Stimulated activated CD4-positive, alpha-beta T cell treated with anti-CD3 and anti-CD28 coated beads, Interleukin-15, amount 100 ng/mL, for 48 hours (primary cell): ENCODE measurements at places on chromosomes 7 and 10.

DNA sequence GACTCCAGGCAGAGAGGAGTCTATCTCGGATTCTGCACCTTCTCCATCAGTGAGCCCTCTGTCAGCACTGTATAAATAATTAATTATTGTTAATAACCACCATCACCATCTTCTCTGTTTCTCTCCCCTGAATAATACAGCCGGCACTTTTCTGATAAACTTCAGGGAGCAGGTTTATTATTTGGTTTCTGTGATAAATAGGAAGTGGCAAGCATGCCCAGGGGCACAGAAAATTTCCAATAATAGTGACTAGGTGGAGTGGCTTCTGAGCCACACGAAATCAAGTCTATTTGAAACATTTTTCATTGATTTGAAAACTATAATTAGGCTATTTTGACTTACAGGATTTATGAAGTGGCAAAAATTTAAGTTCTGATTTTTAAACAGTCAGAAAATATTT, 186.8 kb upstream of the TMEM229A start:
- no peak for DNase-seq

GRCh38 chr10:104906112-104906511, 265.0 kb downstream of the SORCS3 start:
- DNase-seq = no peak

- DNase-seq = no peak
Observed at GRCh38 chr7:43902542-43903054, 3.8 kb downstream of the URGCP start.

GRCh38 chr7:2934984-2935740, 91.1 kb upstream of the GNA12 start:
- no peak for DNase-seq

GRCh38 chr7:98733036-98733435, 116.0 kb downstream of the NPTX2 start:
- DNase-seq = peak; percentile 38

- DNase-seq = no peak
Observed at GRCh38 chr10:71135236-71135635, 77.1 kb upstream of the UNC5B start.

DNA sequence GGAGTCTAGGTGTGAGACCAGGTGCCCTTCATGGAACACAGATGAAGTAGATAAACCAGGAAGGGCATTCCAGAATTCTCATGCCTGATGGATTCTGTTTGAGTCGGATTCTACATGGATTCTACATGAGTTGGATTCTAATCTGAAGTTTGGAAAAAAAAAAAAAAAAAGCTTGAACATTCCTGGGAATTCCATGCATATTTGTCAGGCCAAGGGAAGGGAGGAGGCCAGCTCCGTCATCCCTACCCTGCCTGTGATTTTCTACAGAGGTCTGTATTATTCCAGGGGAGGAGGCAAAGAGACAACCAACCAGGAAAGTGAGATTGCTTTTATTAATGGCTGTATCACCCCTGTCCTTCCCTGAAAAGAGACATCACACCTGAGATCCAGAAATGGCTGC, 27.8 kb upstream of the EBLN1 start:
- no peak for DNase-seq

- peak; percentile 57 for DNase-seq
Observed at GRCh38 chr10:2949948-2950354, 117.4 kb upstream of the PFKP start.

- no peak for DNase-seq
Observed at GRCh38 chr7:68258609-68259008, 1262.0 kb downstream of the TYW1 start.

DNA sequence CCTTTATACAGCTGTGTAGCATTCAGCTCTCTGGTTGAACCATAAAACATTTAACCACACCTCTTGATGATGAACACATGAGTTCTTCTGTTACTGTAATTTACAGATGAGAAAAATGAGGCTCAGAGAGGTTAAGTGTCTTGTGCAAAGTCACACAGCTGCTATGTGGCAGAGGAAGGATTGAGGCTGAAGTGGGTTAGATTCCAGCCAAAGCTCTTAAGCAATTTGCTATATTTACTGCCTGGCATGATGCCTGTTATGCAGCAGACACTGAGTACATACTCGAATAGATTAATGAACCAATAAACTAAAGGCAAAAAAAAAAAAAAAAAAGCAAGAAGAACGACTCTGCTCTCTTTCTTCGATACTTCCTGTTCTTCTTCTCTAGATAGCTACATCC, 35.7 kb downstream of the GFRA1 start:
- DNase-seq = no peak

- DNase-seq = no peak
Observed at GRCh38 chr7:106047184-106047583, 64.9 kb downstream of the SYPL1 start.

DNA sequence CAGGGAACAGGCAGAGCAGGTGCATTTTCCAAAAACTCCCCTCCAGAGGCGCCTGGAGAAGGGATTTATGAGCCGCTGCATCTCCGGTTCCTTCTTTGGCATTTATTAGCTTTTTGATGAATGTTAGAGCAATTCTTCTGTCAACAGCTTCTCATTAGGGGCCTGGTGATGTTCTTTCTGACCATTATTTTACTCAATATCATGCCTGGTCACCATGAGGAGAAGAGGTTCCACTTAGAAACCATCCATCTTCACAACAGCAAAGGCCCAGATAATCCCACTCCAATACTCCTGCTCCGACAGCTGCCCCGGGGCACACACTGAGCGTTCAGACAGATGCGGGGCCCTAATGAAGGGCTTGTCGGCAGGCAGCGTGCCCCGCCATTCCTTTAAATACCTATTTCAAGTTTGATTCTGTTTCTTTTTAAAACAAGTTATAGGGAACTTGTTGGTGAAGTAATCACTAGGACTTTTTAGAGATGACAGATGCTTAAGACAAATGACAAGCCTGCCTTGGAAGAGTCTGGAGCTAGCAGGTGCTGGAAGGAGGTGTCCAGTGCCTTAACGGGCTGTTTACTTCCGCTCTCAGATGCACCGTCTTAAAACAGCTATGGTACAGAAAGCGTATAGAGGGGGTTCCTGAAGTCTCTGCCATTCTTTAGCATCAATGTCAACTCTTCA, 31.7 kb downstream of the ECHDC3 start:
- DNase-seq = no peak

DNA sequence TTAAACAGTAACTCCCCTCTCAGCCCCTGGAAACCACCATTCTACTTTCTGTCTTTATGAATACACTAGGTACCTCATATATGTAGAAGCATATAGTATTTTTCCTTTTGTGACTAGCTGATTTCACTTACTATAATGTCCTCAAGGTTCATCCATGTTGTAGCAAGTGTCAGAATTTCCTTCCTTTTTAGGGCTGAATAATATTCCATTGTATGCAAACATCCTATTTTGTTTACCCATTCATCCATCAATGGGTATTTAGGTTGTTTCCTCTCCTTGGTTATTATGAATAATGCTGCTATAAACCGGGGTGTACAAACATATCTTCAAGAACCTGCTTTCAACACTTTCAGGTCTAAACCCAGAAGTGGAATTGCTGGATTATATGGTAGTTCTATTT, 125.3 kb downstream of the SGMS1 start:
- DNase-seq = no peak

GRCh38 chr7:134375206-134375605, 58.5 kb upstream of the SLC35B4 start:
- no peak for DNase-seq

- DNase-seq = peak; percentile 2
Observed at GRCh38 chr10:96470116-96470743, 43.5 kb downstream of the TLL2 start.

DNA sequence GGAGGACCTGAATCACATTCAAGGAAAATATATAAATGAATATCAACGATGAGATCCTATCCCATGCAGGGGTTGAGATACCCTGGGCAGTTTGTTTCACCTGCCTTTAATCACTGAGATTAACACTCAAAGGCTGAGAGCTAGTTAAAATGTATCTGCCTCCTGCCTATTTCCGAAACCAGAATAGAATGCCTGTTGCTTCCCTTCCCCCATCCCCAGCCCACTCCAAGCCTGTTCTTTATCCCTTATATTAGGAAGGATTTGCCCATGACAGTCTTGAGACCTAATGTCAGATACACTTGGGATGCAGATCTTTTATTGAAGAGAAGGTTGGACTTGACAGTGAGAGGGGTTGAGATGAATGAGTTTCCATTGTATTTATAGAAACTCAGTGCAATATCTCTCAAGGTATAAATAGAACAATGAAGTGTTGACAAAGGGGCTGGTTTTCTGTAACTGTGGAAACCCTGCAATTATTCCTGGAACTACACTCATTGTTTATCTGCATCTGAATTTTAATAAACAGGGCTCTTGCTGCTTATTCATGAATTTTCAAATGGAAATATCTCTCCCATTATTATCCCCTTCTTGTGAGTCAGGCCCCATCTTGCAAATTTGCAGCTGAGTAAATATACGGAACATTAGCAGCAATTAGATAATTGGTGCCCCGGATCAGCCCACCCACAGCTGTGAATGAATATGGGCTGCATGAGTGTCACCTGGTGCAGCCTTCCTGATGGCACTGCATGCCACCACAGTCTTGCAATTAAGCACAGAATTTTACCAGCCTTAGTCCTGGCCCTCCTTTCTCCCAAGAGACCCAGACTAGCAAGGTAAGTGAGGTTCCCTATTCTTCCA, 66.7 kb downstream of the SORCS3 start:
- no peak for DNase-seq

DNA sequence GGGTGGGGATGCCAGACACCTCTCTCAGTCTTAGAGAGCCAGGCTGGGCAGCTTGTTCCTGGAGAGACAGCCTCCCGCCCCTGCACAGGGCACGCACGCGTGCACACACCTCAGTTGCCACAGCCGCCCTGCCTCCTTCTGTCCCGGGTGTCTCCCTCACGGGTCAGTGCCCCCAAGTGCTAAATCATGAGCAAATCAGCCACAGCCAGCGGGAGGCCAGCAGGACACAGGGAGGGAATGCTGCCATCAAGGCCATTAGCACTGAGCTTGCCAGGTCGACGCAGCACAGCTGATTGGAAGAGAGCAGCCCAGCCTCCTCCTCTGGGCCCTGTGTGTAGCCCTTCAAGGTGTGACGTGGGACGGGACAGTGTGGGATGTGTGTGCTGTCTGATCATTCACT, 130.4 kb downstream of the CDH23 start:
- DNase-seq = no peak

GRCh38 chr10:34524369-34525091, 290.6 kb downstream of the PARD3 start:
- DNase-seq = no peak

- DNase-seq = no peak
Observed at GRCh38 chr10:77763453-77764430, 126.1 kb upstream of the KCNMA1 start.

- DNase-seq = no peak
Observed at GRCh38 chr10:10320956-10321355, 696.7 kb upstream of the CELF2 start.

GRCh38 chr7:95590387-95591248, 5.7 kb downstream of the PDK4 start:
- no peak for DNase-seq

DNA sequence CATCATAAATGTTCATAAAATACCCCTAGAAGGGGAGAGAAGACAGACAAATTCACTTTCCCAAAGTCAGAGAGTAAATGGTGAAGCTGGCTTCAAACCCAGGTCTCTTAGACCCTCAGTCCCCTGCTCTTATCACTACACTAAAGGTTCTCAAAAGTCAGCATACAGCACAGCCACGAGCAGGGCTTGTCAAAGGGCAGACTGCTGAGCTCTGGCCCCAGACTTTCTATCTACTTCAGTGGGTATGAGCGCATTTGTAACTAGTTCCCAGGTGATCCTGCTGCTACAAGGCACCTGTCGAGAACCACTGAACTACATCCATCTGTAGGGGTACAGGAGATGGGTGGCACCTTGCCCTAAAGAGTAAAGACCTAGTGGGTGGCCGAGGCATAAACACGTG, 91.5 kb downstream of the SORBS1 start:
- DNase-seq = no peak

DNA sequence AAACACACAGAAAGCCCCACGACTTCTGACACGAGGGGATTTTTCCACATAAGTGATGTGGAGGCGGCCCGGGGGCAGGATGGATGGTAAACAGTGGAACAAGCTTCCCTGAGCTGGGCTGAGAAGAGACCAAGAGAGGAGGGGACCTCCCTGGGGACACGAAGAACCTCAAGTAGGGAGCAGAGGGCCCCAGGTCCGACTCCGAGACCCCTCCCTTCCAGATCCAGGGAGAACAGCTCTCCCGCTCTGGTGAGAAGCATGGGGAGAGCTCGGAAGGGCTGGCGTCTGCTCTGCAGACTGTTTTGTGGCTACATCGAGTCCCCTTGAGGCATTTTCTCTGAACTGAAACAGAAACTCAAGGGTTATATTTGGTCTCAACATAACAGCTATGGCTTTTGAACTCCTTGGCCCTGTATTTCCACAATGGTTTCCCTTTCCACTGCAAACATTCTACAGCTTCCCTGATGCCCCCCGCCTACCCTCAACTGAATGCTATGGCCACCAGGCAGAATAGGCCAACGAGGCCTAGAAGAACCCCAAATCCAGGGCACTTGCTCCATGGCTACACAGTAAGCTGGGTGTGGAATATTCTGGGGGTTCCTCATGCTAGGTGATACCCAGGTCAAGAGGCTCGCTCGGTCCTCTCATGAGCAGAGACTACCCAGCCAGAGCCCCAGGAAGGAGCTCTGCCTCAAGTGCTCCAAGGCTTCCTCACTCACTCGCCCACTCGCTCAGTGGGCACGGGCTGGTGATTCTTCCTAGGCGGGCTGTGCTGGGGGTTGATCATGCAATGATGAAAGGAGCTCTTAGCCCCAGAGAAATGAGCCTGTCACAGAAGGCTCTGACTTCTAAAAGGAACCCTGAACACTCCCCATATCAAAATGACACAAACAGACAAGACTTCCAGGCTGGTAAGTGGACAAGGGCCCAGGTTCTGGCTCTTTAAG, 47.5 kb downstream of the FAM53B start:
- DNase-seq = no peak

- no peak for DNase-seq
Observed at GRCh38 chr10:130141878-130142277, 5.7 kb downstream of the GLRX3 start.

GRCh38 chr7:67896721-67897120, 900.1 kb downstream of the TYW1 start:
- no peak for DNase-seq

DNA sequence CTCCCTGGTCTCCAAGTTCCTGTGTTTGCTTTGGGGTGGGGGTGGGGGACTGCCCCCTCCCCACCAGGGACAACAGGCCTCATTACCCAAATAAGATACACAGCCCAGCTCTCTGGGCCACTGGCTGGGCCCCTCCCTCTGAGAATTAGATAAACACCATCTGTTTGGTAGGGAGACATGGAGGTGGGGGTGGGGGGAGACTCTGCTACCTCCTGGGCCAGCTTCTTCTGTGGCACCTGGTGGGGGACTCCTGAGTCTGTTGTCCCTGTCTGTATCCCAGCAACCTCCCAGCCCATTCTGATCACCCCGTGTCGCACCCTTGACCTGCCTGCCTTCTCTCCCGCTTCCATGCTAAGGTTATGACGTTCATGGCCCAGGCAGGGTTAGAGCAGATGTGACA, 5.8 kb downstream of the MLXIPL start:
- no peak for DNase-seq

- DNase-seq = no peak
Observed at GRCh38 chr10:113078282-113078907, 128.3 kb downstream of the TCF7L2 start.
